T-helper 17 cell (primary cell): ENCODE measurements at places on chromosomes 6 and 20. TPM values are rescaled to one million over a fixed set of nuclear protein-coding genes. Genes with fewer than 3 reads are reported as not detected.

CAGE1 gene
- total RNA-seq = 0.60 TPM

PTCRA gene
- 1.8 TPM for total RNA-seq

CPNE5 gene
- total RNA-seq = 16.0 TPM

TMC2 gene
- not detected for total RNA-seq

GRCh38 chr20:62160876-62161275 lies 17.3 kb downstream of the SS18L1 start:
- peaks cover 11% of the 10 kb centered on the region for H3K4me1 ChIP-seq
- no peak overlapping the region for H3K27ac ChIP-seq
- H3K27me3 ChIP-seq = no peaks in the 10 kb centered on the region

DNA sequence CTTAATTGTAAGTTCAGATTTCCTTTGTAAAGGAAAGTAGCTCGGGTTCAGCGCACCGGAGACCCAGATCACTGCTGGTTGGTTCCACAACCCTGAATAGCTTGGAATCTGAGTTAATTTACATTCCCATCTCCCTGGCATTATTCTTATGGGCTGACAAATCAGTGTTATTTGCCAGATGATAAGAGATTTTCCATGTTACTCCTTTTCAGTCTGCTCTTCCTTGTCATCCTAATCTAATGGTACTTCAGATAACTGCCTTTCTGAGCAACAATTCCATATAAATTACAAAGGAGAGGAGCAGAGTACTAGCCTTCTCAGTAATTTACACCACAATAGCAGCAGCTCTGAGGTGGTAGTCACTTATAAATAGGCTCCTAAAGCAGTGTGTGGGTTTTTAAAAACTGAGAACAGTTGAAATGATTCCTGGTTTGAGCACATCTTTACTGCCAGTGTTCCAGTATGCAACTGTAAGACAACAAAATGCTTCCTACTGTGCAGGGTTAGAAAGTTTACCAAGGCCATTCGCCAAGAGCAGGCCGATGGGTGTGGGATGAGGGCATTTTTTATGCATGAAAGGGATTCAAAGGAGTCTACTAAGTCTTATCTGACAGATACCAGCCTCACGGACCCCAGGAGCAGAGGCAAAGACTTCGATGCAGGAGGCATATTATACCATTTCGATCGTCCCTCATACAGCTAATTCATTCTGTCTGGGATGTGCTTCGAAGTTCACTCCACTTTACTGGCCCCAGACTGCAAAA lies 89.7 kb downstream of the NDUFAF5 start:
- H3K4me3 ChIP-seq = no peak overlapping the region
- DNase-seq = no peak
- no peaks in the 10 kb centered on the region for H3K4me1 ChIP-seq
- no peak overlapping the region for H3K27ac ChIP-seq
- peaks cover 11% of the 10 kb centered on the region for H3K27me3 ChIP-seq

- H3K4me1 ChIP-seq = no peaks in the 10 kb centered on the region
- no peak overlapping the region for H3K4me3 ChIP-seq
- no peak for DNase-seq
- peaks cover 2% of the 10 kb centered on the region for H3K36me3 ChIP-seq
- no peaks in the 10 kb centered on the region for H3K27me3 ChIP-seq
Observed at GRCh38 chr20:19861147-19861759, 103.2 kb downstream of the RIN2 start.

DNA sequence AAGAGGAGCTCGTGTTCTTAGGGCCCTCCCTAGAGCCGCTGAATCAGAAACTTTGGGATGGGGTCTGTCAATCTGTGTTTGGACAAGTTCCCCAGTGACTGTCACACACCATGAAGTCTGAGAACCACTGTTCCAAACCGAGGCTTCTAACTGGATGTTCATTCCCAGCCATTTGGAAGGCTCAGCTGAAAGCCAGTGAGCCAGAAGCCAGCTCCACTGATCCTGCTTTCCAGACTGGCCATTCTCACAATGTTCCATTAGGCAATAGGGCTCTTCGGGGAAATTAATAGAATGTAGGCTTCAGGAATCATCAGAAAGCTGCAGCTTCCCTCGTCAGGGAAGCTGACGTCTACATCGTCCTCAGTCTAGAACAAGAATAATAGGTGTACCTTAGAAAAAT lies 90.8 kb upstream of the QKI start:
- H3K27me3 ChIP-seq = peaks cover 35% of the 10 kb centered on the region
- H3K27ac ChIP-seq = no peak overlapping the region
- peaks cover 5% of the 10 kb centered on the region for H3K4me1 ChIP-seq
- no peak for DNase-seq
- H3K4me3 ChIP-seq = no peak overlapping the region

GRCh38 chr6:13848522-13849150 lies 34.3 kb upstream of the MCUR1 start:
- no peaks in the 10 kb centered on the region for H3K36me3 ChIP-seq
- DNase-seq = no peak
- peaks cover 3% of the 10 kb centered on the region for H3K4me1 ChIP-seq

DNA sequence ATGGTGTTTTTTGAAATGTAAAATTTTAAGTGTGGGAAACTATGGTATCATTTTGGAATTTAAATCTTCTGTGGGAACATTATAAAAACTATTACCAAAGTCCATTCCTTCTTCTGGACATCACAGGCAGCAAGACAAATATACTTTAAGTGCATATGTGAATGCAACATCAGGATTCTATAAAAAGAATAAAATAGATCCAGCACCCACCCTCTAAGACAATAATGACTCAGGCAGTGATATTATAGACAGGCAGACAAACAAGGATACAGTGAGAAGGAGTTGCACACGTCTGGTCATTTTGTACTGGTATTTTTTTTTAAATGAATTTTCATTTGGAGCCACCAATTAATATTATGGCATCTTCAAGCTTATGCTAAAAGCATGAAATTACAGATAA lies 21.1 kb upstream of the NEDD9 start:
- H3K4me1 ChIP-seq = peaks cover 21% of the 10 kb centered on the region
- H3K27ac ChIP-seq = peak overlapping the region; percentile 34
- H3K4me3 ChIP-seq = no peak overlapping the region
- peaks cover 7% of the 10 kb centered on the region for H3K36me3 ChIP-seq
- DNase-seq = no peak
- H3K27me3 ChIP-seq = no peaks in the 10 kb centered on the region

GRCh38 chr6:152402791-152403190 lies 234.4 kb downstream of the SYNE1 start:
- no peaks in the 10 kb centered on the region for H3K36me3 ChIP-seq
- no peak overlapping the region for H3K4me3 ChIP-seq
- no peak for DNase-seq

DNA sequence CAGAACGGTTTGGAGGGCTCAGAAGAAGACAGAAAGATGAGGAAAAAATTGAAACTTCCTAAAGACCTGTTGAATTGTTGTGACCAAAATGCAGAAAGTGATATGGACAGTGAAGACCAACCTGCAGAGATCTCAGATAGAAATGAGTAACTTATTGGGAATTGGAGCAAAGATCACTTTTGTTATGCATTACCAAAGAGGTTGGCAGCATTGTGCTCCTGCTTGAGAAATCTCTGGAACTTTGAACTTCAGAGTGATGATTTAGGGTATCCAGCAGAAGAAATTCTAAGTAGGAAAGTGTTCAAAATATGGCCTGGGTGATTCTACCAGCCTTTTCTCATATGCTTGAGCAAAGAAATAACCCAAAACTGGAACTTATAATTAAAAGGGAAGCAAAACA lies 136.0 kb downstream of the GJA1 start:
- H3K36me3 ChIP-seq = no peaks in the 10 kb centered on the region
- no peak overlapping the region for H3K4me3 ChIP-seq
- peaks cover 4% of the 10 kb centered on the region for H3K4me1 ChIP-seq
- H3K27me3 ChIP-seq = no peaks in the 10 kb centered on the region
- no peak overlapping the region for H3K27ac ChIP-seq

- H3K36me3 ChIP-seq = no peaks in the 10 kb centered on the region
- H3K4me3 ChIP-seq = no peak overlapping the region
- DNase-seq = peak; percentile 47
Observed at GRCh38 chr6:135909737-135910387, 58.4 kb downstream of the PDE7B start.
